ENCODE measurements at places on chromosomes 4 and X. TPM values are rescaled to one million over a fixed set of nuclear protein-coding genes. Genes with fewer than 3 reads are reported as not detected.
A peak's percentile ranks its signal among the peaks of the same experiment; 100 is the strongest.

GRCh38 chrX:101619364-101619763, 1.6 kb upstream of the ARMCX6 start:
- DNase-seq = peak; percentile 67

GRCh38 chr4:38180456-38180855, 220.3 kb downstream of the PTTG2 start:
- no peak for DNase-seq

DNA sequence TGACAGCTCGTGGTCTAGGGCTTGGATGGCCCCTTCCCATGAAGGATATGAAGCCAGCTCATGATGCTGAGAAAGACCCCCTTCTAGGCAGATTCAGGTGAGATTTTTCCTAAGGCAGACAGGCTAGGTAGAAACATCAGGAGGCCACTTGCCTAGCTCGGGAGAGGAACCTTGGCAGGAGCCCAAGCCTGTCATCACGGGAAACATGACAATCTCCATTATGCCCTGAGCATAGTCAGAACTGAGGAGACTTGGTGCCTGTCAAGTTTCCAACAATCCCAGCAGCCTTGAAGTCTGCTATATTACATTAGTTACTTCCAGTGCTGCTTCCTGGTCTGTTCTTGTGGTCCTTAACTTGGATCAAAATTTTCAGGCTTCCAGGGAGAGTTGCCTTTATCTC, 18.7 kb upstream of the WDR1 start:
- no peak for DNase-seq

DNA sequence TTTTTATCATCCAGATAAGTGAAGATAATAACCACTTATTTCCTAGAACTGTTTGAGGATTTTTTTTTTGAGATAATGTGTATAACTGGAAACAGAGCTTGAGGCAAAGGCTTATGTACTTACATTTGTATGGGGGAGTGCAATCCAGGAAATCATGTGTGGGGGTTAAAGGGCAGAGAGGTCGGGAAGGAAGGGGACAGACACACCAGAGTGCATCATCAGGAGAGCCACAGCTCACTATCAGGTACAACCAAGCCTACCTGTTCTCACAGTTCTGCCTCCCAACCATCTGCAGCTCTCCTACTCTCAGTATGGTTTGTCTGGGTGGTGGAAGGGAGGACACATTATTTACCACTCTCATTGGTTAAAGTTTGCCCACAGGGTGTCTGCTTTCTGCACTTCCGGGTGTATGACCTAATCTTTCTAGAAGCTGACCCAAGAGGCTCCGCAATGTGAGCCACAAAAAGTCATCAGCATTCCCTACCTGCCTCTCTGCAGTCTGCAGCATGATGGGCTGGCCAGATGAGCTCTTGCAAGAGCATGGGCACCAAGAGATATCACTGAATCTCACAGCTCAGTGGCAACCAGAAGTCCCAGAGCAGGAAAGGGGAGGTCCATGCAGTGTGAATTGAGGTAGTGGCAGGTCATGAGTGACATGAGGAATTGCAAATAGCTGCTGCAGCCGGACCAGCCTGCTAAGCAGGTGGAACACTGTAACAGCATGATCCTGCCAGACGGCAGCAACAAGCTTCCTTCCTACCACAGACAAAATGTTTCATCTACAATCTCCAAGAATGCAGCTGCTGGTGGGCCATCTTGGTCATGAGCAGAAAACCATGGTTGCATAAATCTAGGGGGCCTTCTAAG, 36.9 kb upstream of the SPRY1 start:
- DNase-seq = no peak

DNA sequence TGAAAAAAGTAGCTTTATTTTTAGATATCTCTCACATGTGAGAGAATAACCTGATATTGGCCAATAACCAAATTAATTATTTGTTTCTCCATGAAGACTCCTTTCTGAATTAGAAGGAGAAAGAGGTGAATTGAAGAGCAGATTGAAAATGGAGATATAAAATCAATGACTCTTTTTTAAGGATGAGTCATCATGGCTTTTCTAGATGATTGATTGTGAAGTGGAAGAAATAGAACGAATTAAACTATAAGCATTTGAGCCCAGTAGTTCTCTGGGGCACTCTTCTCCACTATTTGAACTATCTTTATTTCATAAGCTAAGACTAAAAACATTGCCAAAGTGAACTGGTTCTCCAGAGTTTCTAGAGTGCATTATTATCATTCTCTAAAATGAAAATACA, 137.2 kb upstream of the EDNRA start:
- no peak for DNase-seq

DNA sequence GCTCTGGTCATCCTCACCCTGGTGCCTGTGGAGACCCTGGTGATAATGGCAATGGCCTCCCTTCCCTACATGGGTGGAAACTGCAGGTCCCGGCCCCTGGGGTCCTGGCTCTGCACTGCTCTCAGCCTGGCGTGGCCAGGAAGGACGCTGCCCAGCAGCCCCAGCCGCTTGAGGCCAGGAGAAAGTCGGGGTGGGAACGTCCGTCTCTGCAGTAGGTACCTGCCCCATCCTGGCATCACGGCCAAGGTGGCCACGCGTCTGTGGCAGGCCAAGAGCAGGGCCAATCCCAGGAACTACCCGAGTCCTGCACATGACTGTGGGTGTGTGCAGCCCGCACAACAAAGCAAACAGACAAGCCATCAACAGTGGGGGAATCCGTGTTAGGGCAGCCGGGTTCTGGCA, 33.8 kb downstream of the FGFRL1 start:
- DNase-seq = no peak

DNA sequence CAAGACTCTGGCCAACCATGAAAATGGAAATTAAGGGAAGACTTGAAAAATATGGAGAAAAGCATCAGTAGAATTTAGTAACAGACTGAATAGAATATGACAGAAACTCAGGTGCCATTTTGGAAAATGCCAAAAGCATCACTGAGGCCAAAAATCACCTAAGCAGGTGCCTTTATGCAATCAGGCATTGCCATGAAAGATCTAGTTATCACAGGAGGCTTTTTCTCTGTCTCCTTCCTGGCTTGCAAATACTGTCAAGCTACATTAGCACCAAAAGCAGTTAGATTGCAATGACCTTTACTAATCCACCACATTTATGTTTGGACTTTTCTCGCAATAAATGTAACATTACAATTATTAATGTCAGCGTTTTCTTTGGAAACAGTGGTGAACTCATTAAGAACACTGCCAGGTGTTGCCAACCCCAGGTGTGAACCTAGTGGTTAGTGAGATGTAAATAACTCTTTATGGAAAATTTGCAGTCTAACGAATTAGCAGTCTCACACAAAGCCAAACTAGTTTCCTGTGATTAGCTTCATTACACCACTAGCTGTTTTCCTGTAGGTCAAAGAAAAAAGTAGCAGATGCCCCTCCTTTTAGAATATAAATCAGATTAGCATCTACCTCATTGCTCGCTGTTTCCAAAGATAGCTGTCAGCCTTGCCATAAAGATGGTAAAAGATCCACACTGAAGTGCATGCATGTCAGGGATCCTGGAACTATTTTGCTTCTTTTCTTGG, 1568.4 kb upstream of the TENM3 start:
- DNase-seq = no peak

DNA sequence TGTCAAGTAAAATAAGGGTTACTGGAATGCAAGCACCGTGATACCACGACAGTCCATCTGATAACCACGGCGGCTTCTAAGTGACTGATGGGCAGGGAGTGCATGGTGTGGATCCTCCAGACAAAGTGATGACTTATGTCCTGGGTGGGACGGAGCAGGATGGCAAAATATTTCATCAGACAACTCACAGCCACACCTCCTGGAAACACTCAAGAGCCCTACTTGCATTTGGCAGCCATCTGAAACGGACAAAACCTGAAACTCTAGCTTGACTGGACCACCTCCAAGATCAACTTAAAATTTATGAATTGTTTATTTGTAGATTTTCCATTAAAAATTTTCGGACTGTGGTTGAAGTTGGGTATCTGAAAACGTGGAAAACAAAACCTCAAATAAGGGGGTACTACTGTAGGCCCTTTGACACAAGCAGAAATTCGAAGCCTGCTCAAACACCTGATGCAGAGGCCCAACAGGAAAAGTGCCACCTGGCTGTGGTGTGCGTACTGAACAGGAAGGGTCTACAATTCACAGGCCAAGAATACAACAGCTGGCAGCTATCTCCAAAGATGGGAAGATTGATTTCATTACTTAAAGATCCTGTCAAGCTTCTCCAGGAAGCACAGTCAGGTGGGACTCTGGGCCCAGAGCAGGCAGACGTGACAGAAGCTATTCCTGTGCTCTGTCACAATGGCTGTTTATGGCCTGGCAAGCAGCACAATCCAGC, 26.0 kb downstream of the LRIT3 start:
- no peak for DNase-seq

- DNase-seq = no peak
Measured at GRCh38 chr4:39043058-39043860, 11.1 kb upstream of the TMEM156 start.

DNA sequence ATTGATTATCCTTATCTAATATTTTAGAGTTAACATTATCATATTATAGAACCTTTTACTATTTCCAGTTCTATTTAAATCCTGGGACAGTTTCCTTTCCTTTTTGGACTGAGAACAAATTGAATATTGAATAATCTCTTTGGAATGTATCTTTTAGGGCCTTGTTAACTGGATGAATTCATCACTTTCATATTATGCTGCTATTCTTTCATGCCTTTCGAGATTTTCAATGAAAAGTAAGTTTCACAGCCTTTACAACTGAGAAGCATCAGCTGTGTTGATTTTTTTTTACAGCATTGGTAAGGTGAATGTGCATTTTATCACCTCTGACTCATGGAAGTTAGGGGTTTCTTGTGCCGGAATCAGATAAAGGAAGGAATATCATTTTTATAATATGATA, 39.6 kb downstream of the PDLIM5 start:
- DNase-seq = no peak

DNA sequence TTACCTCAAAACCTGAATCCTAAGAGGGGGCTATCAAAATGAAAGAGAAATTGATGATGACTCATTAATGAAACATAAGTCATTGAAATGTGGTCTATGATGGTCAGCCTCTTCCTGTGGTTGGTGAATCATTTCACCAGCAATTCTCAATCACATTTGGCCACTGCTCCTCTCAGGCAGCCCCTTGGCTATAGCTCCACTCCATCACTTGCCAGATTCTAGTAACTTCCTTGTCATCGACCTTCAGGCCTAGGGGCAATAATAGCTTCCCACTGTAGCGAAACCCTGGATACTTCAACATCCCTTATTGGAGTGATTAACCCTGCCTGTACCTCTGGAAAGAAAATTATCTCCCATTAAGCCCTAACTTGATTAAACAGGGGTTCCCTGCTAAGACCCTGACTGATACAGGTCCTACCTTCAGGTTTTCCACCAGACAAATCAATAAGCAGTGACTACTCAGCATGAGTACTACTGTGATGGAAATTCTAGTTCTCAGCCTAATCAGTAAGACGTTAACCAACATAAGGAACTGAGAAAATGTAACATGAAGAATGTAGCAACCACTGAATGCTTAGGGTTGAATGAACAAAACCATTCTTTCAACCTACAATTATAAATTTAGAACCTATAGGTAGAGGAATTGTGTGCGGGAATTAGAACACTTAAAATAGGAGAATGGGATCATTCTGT, 30.4 kb downstream of the ADH7 start:
- DNase-seq = no peak

- no peak for DNase-seq
Measured at GRCh38 chr4:11698846-11699590, 270.3 kb upstream of the HS3ST1 start.

DNA sequence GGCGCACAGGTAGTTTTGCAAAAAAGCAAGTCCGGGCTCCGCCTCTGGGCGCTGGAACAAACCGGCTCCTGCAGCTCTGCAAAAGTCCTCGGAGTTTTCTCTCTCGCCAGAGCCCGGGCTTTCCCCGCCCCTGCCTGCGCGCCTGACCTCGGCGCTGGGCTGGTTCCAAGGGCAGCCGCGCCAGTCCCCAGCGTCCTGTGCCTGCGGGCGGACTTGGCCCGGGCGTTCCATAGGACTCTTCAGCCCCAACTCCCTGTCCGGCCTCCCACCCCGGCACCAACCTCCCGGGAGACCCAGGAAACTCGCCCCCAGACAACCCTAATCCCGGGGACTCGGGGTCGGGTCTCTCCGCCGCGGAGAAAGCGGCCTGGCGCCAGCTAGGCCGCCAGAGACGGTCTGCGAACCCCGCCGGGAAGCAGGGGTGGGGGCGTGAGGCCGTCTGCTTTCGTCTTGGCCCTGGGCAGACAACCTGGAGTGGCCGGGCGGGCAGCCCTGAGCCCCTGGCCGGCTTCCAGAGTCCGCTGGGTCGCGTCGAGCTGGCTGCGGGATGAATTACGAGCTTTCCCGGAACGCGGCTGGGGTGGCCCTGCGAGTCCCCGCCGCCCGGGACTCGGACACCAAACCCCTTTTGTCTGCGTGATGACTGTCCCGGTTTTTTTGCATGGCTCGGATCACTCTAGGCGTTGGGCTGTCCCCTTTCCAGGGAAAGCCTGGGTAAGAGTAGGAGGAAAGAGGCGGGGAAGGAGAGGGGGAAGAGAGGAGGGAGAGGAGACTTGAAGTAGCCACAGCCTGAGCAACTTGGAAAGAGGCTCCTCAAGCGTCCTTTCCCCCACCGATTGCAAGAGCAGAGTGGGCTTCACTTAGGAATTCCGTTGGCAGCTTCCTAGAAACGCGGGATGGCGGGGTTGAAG, 916 bp downstream of the MXRA5 start:
- peak; percentile 61 for DNase-seq

- no peak for DNase-seq
Measured at GRCh38 chrX:14843666-14844065, 29.2 kb downstream of the FANCB start.

GRCh38 chrX:120023259-120023658, 54.2 kb downstream of the RHOXF2B start:
- DNase-seq = no peak

- no peak for DNase-seq
Measured at GRCh38 chrX:43552156-43552555, 103.9 kb upstream of the MAOA start.

The PPP1R2C gene
- total RNA-seq = not detected

The GPC4 gene
- total RNA-seq = 416 TPM

The CCDC160 gene
- 0.97 TPM for total RNA-seq

The FATE1 gene
- not detected for total RNA-seq

The KLHL13 gene
- total RNA-seq = 4.1 TPM

The BEX2 gene
- 34.2 TPM for total RNA-seq

The FHIP1A gene
- total RNA-seq = 28.2 TPM
